T-cell (primary cell): ENCODE measurements at places on chromosomes 12 and 14.
A peak's percentile ranks its signal among the peaks of the same experiment; 100 is the strongest.

GRCh38 chr12:45654002-45654665, 75.4 kb upstream of the ARID2 start:
- DNase-seq, result no peak

DNA sequence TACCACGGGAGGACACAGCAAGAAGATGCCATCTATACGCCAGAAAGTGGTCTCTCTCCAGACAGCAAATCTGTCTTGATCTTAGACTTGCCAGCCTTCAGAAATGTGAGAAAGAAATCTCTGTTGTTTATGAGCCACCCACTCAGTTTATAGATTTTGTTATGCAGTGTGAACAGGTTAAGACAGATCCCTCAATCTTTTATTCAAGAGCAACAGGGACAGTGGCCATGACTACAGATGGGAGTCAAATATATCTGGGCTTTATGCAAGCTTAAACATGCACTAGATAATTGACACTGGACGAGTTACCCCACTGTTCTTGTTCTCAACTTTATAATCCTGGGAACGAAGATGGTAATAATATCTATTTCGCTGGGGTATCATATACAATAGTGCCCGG, 288.7 kb downstream of the RPAP3 start:
- no peak for DNase-seq

DNA sequence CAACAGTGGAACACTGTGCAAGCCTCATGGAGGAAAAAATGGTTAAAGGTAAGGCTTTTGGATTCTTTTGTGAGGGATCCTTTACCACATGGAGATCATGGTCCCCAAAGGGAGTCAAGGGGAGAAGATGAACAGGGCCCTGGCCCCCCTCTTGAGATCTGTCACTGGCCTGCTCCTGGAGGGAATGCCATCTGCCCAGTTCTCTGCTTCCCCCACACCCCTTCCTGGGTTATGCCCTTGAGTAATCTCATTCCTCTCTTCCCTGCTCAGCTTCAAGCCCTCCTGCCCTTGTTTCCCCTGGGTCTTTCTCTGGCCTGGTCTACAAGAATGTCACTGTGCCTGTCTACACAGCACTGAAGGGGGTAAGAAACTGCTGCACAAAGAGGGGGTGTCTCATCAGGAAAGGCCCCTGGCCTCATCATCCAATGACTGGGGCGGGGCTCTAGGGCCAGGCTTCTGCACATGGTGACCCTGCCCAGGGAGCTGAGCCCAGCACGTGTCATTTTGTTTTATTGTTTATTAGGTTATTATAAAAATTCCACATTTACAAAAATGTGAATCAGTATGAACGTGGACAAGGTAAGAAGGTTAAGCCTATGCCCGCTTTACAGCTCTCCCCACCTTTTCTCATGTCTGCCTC, 30.3 kb downstream of the PIGH start:
- DNase-seq, result no peak

GRCh38 chr12:122999986-123000420, 19.5 kb downstream of the ARL6IP4 start:
- DNase-seq, result no peak

- DNase-seq, result no peak
These were observed 100.4 kb downstream of the HMGA2 start for GRCh38 chr12:65924716-65925115.

- DNase-seq, result no peak
These were observed 22.7 kb downstream of the CMKLR1 start for GRCh38 chr12:108316176-108317086.

DNA sequence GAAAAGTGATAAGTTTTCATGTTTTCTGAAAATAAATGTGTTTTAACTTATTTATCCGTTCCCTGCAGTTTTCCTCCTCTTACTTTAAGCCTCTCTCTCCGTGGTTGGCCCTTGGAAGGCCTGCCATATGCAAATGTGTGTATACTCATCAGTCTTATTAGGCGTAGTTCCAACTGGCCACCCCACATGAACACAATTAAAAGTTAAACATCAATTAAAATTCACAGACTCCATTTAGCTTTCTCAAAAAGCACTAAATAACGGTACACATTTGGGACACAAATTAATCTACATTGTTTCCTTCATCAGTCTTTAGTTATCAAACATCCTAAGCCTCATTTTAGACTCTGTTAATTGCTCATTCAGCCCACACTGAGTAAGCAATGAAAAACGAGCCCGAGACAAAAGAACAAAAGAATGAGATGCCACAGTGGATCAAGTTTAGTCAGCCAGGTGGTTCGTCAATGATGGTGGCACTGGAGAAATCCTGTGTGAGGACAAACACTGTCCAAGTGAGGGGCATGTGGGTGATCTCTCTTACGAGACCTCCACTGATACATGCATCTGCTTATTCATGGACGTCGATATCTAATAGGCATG, 76.0 kb upstream of the TMCC3 start:
- no peak for DNase-seq

DNA sequence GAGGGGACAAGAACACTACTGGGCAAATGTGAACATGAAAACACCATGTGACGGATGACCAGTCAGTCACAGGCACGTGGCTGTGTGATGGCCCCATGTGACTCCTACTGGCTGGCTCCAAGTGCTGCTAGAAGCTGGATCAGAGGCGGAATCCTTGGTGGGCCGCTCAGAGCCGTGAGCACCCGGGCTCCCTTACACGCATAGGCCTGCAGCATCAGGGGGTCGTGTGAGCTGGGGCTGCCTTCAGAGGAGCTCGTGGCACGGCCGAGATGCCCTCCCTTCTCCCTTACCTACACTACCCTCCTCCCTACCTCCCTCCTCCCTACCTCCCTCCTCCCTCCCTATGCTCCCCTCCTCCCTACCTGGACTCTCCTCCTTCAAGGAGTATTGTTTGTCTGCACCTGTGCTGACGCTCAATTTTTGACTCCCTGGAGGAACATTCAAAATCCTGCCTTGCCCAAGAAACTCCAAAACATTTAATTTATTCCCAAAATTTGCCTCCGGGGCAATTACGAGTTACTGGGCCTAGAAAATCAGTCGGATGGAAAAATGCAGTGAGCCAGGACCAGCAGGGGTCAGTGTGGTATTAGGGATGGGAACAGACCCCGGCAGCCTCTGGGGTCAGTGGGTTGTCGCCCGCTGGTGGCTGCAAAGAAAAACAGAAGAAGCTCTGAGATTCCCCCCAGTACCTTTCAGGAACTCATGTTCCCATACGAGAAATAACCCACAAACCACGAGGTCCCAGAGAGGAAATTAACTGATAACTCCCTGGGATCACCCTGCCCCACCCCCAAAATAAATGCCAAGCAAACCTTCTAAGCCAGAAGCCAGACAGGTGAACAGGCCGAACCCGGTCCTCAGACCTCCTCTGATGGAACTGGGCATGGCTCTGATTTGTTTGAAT, 61.3 kb downstream of the C14orf132 start:
- DNase-seq, result peak; percentile 50

- no peak for DNase-seq
These were observed 36.7 kb upstream of the PITPNM2 start for GRCh38 chr12:123187637-123188036.

DNA sequence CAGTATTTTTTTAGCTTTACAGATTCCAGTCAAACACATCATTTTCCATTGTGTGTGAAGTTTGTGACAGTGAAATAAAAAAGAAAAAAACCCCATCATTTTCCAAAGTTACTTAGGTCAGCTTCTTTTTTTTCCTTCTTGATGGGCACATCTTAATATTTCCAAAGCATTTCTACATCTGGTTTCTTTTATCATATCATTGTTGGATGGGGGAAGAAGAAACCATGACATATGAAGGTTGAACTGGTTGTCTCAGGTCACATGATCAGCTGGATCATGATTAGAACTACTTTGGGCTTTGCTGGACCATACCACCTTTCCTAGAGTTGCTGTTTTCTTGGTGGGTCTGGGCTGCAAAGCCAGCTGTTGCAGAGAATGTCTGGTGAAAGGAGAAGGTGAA, 59.8 kb downstream of the FOS start:
- no peak for DNase-seq

DNA sequence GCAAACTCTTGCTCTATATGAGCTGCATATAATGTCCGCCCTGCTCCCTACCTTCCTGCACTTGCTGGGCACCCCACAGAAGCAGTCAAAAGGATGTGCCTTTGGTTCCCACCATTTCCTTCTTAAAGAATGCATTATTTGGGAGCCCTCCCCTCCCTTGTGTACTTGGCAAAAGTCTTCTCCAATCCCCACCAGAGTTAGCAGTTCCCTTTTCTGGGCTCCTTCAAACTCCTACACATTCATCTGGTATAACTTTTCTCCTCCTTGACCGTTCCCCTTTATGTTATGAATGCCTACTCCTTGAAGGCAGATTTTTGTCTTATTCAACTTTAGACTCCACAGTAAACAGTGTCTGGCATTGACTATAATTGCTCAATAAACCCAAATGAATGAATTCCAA, 27.8 kb downstream of the AREL1 start:
- DNase-seq, result no peak

DNA sequence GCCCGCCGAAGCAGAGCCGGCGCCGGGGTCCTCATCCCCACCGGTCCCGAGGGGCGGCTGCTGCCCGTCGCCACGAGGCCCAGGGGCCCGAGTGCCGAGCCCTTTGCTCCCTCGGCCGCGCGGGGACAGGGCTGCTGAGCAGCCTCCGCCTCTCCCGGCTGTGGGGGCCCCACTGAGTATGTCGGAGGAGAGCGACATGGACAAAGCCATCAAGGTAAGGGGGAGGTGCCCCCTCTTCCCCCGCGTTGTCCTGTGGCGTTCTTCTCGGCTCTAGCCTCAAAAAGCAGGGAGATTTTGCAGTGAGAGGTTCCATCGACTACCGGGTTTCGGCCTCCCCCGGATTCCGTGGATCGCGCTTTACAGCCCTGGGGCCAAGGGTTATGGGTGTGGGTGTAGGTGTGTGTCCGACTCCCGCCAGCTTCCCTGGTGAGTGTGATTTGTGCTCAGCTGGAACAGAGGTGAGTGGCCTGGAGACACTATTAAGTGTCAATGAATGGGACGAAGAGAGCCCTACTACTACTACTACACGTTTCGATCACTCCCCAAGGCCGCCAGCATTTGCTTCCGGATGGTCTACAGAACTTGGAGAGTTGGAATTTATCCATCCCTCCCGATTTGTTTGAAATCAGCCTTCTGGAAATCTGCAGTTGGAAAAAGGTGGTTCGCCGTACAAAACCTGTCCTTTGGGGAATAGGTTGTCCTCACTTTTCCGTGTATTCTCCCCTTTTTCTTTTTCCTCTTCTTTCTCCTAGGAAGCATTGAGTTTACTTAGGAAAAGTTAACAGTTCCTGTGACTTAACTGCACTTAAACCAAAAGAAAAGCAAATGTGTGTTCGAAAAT, 748 bp downstream of the MAPKAPK5 start:
- DNase-seq, result peak; percentile 2

DNA sequence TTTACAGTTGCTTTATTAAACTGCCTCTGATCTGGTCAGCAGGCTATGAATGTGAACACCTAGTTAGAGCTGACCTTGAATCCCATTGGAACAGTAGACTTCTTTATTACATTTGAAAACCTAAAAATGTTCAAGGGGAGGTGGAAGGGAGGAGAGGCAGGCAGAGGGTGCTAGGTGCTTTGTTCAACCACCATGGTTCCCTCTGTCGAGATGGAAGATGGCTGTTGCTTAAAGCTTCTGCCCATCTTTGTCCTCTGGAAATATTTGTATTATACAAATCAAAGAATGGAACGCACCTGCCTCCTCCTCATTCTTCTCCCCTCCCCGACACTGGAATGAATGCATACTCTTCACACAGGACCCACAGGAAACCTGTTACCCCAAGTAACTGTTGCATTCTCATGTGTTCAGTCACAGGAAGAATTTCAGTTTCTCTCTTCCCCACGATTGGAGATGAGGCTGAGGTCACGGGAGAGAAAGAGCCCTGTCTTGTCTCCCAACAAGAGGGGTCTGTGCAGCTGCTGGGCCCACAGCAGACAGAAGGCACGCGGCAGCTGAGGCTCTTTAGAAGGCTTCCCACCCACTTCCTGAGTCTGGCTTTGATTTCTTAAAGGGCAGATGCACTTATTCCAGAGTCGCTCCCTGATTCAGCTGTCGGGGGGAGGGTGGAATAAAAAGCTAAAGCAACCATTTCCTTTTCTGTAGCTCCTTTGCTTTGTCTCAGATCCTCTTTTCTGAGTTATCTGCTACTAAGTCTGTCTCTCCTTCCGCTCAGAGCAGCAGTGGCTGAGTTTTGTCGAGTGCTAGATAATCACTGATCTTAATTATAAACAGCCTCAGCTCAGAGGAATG, 217.9 kb upstream of the BTG1 start:
- peak; percentile 67 for DNase-seq

DNA sequence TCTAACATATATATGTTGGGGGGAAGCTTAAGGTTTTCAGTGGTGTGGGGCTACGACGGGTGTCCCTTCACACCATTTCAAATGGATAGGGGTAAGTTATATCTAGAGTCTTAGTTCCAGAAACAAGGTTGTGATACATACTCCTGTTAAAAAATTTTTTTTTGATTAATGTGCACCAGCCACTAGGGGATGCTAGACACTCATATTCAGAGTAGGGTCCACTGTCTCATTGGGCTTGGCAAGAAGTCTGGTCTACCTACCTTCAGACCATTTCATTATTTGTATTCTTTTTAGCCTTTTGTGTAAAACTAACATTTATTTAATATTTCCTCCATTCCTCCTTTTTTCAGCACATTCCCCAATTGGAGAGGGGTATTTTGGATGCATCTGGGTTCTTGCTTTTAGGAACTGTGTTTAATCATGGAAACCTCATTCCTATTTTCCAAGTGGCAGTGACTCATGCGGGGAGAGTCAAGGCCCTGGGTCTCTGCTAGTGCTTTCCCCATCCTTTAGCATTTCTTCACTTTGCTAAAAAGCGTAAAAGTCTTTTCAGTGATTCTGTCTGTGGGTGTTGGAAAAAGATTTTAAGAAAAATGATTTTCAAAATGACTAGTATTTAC, 33.4 kb downstream of the ANO4 start:
- no peak for DNase-seq

DNA sequence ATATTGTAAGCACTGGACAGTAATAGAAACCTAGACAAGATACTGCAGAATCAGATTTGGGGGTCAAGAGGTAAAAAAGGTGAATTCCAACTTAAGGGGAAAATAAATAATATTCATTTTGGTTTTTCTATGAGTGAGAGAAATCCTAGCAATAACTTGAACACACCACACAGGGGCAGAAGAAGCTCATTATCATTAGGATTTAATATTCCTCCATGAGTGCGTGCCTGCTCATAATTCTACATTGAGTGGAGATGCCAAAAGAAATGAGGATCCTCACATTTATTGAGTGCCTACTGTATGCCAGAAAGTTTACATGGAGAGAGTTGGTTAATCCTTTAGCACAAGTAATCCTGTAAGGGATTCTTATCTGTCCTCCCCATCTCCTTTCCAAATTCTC, 40.5 kb upstream of the C14orf132 start:
- no peak for DNase-seq

GRCh38 chr12:130087222-130087621, 75.0 kb upstream of the FZD10 start:
- DNase-seq, result no peak

- DNase-seq, result no peak
These were observed 447.5 kb downstream of the PCNX1 start for GRCh38 chr14:71354801-71355200.

DNA sequence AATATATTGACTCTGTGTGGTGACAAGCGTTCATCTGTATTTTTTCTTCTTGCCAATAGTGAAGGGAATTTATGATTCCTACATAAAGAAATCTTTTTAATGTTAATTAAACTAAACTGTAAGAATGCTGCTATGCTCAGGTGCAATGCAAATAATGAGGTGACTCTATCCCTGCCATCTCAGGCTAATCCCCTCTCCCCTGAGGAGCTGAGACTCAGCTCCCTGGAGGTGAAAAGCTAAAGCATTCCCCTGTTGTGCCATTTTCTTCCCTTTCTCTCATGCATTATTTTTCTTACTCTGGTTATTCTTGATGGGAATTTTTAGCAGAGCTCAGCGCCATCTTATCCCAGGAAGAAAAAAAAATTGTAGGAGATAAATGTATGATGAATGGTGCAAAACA, 113.9 kb upstream of the FGD4 start:
- DNase-seq, result no peak
